Kidney tubule cell (primary cell): ENCODE measurements at places on chromosomes 16 and 17.

DNA sequence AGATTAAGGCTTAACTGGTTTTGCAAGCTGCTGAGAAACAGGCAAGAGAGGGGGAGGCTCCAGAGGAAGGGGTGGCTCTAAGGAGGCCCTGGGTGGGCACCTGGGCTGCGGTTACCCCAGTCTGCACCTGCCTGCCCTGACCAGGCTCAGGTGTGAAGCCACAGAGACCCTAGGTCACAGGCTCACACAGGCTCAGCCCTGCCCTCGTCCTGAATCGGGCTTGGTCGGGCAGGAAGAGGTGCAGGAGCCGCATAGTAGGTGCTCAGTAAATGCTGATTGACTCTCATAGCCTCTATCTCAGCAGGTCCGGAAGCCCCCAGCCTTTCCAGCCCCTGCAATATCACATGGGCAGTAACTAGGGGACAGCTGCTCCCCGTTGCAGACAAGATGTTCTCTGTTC, 203.4 kb downstream of the GSG1L start:
- DNase-seq, result no peak

GRCh38 chr16:35485915-35486314, 2026.5 kb downstream of the TP53TG3F start:
- no peak for DNase-seq

DNA sequence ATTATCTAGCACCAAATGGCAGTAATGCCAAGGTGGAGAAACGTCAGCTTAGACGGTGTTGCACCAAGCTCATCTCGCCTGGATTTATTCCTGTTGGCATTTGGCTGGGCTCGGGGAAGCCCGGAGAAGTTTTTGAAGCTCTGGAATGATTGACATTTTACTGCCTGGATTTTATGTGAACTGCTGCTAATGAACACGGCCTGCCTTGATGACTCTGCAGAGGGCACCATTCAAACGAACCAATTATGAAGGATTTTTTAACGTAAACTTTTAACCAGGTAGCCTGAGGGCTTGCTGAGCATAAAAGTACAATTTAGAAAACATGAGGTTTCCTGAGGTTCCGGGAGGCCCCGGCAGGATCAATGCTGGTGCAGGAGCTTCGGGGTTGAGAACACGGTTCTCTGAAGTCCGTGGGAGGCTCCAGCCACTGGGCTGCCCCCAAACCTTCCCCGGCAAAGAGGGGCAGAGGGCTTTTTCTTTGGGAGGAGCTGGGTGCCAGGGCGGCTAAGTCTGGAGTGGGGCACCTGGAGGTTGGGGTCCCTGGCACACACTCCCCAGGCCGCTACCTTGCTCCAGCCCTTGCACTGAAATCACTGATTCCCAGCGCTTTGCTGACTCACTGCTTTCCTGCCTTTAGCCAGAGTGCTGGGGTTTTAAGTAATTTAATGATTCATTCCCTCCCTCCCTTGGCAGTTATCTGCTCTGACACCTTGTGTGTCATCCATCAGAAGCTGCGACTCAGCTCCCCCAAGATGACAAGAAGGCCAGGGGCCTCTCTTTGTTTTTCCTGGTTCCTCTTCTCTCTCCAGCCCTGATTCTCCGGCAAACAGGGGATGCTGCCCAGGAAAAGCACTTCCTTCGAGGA, 161.2 kb upstream of the IRX3 start:
- peak; percentile 90 for DNase-seq

DNA sequence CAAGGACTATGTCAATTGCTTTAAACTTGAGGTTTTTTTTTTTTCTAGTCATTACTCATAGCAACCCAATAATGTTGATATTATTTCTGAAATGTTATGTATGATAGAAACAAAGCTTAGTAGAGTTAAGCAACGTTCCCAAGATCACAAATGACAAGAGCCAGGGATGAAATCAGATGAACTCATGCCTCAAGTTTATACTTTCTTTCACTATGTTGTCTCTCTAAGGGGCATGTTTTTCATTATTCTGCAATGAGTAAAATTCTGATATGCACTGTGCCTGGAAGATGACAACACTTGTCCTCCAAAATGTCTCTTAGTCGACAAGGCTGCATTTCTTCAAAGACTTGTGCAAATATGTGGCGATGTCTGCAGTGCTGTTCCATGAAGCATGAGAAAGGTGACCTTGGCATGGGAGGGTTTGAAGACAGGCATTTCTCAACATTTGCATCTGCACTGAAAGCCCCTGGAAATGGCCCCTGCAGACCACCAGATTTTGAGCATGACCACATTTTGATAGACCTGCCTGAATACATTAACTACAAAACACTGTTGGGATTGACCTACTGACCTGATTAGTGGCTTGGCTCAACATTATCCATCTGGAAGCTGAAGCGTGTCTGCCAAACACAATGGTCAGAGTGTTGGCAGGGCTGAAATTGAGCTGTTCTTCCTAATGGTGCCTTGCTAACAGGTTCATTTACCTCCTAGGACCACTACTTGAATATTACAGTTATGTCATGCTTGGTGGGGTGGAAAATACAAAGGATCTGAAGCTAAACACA, 1027.5 kb downstream of the CDH11 start:
- peak; percentile 27 for DNase-seq

DNA sequence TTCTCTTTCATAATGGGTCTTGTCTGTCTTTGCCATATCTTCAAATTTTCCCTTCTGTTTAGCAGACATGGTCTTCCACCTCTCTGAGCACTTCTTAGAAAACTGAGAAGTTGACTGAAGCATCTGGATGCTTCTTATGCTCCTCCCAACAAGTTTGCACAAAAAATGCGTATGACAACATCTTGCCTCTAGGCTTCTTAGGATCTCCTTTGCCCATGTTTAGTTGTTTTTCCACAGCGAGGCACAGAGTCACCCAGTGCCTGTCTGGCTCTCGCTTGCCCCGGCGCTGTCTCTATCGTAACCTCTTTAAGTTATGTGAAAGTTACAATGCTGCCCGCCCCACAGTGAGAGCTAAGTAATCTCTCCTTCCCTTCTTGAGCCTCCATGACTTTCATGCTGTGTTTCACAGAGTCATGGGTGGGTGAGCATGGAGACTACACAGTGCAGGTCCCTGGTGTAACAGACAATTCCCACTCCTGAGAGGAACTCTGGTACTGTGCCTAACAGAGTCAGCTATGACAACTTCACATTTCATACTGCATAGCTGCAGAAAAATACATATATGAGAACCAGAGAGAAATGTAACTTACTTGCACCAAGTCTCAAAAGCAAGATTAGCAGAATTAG, 195.4 kb downstream of the AATF start:
- DNase-seq, result no peak

DNA sequence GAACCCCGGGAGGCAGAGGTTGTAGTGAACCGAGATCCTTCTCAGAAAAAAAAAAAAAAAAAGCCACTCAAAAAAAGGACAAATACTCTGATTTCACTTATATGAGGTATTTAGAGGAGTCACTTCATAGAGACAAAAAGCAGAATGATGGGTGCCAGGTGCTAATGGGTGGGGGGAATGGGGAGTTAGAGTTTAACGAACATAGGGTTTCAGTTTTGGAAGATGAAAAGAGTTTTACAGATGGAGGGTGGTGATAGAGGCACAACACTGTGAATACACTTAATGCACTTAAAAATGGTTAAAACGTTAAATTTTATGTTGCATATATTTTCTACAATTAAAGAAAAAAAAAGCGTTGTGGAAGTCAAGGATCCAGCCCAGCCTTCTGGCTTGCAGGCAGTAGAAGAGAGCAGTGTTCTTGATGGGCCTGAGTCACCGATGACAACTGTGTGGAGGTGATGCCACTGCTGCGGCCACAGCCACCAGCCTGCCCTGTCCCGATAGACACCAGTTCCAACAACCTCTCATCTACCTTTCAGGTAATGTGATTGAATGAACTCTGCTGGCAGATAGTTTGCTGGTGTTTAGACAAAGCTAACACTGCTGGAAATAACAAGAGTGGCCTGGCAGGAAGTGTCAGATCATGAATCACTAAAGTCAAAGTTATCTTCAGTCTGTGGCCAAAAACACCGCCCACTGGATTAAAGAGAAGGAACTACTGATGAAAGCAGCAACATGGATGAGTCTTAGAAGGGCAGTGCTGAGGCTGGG, 49.9 kb upstream of the COX10 start:
- peak; percentile 2 for DNase-seq

- DNase-seq, result peak; percentile 95
Measured at GRCh38 chr17:48002266-48002915, 31.5 kb downstream of the CDK5RAP3 start.

DNA sequence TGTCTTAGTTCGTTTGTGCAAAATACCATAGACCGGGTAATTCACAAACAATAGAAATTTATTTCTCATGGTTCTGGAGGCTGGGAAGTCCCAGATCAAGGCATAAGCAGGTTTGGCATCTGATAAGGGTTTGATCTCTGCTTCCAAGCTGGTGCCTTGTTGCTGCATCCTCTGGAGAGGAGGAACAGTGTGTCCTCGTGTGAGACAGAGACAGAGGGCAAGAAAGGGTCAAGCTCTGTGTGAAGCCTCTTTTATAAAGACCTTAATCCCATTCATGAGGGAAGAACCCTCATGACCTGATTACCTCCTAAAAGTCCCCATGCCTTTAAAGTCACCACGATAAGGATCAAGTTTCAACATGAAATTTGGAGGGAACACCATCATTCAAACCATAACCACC, 55.8 kb upstream of the TANC2 start:
- no peak for DNase-seq

- DNase-seq, result no peak
Measured at GRCh38 chr16:89002851-89003830, 26.1 kb upstream of the CBFA2T3 start.

GRCh38 chr16:47316442-47317015, 144.3 kb downstream of the ITFG1 start:
- DNase-seq, result no peak

DNA sequence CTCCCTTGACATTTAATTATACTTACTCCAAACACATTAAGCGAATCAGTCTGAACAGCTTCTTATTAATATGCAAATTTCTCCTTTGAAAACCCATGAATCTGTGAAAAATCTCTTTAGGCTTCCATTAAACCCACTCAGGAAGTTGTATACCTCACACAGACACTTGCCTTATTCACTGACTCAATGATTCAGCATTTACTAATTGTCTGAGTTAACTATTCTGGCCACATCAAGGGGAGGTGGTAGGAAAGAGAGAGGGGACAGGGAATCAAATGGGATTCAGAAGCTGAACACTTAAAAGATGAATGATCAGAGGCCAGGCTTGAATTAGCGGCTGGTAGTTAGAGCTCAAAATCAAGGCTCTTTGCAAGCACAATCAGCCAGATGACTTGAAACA, 70.0 kb downstream of the HS3ST3A1 start:
- DNase-seq, result peak; percentile 7

DNA sequence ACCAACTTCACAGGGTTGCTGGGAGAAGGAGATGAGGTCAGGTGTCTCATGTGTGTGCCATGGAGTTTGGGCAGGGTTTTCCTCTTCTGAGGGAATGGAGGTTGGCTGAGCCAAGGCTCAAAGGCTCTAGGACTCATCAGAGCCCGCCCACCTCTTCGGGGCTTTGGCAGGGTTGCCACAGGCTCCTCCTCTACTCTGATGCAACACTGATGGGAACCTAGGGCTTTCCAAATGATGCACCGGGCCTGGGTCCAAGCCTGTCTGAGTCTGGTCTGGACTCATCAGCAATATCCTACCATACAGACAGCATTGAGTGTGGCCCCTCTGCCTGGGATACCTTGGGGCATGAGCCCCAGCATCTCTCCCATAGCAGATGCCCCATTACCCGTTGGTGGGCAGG, 59.5 kb upstream of the LHX1 start:
- DNase-seq, result no peak

DNA sequence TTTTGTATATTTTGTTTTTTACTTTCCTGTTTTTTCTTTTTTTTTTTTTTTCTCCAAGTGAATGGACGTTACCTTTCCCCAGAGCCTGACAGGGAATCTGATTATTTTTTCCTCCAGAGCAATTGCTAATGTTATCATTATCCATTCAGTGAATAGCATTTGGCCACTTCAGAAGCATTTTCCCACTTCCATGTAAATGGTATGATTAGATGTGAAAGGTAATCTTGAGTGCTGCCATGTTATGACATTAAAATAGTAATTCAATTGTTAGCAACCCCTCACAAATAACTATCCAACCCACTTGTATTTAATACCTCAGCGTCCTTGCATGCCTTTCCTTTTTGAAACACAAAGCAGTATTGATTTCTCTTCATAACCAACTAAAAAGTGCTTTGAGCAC, 1243.8 kb downstream of the CDH8 start:
- no peak for DNase-seq

DNA sequence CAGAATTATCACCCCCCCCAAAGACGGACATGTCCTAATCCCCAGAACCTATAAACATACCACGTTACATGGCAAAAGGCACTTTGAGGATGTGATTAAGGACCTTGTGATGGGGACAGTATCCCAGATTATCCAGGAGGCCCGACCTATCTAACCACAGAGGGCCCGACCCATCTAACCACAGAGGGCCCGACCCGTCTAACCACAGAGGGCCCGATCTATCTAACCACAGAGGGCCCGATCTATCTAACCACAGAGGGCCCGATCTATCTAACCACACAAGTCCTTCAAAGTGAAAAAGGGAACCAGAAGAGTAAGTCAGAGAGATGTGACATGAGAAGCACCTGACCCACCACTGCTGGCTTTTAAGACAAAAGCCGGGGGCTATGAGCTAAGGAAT, 56.8 kb downstream of the ANKFY1 start:
- DNase-seq, result no peak

DNA sequence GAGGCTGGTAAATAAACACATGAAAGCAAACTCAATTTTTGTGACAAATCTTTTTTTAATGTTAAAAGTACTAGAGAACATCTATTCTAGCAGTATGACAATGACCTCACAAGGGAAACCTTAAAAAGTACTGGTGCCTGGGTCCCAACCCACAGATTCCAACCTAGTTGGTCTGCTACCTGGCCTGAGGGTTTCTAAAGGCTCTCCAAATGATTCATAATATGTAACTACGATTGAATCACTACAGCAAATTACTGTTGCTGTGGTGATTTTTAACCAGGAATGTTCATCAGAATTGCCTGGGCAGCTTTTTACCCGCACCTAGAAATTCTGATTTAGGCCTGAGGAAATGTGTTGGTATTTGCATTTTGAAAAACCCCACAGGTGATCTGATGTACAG, 26.1 kb downstream of the CDR2 start:
- DNase-seq, result peak; percentile 89

DNA sequence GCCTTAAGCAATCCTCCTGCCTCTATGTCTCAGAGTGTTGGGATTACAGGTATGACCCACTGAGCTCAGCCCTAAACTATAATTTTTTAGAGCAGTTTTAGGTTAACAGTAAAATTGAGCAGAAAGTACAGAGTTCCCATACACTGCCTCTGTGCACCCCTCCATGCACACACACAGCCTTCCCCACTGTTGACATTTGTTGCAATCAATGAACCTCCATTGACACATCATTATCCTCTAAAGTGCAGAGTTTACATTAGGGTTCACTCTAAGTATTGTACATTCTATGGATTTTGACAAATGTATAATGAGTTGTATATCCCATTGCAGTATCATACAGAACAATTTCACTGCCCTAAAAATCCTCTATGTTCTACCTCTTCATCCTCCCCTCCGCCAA, 35.0 kb downstream of the NGFR start:
- DNase-seq, result no peak
